Naive thymus-derived CD8-positive, alpha-beta T cell (primary cell): ENCODE measurements at places on chromosomes 2 and 18. TPM values are rescaled to one million over a fixed set of nuclear protein-coding genes. Genes with fewer than 3 reads are reported as not detected.

DNA sequence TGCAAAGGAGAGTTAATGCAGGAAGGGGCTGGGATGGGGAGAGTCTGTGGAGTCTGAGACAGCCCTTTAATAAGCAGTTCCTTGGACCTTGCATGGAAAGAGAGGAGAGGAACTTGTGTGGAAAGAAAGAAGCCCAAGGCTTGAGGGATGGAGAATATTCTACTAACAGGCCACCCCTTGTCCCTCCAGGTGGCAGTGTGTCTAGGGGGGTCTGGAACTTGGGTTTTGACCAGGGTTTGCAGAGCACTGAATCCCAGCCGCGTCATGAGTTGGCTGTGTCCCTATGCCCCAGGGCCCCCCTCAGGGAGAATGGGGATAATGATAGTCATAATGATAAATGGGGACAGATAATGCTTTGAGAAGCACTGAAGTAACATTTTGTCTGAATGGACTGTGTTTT is 15.0 kb downstream of the TCF7L1 start:
- H3K36me3 ChIP-seq, result no peaks in the 10 kb centered on the region
- no peak overlapping the region for H3K27ac ChIP-seq
- no peaks in the 10 kb centered on the region for H3K27me3 ChIP-seq
- no peaks in the 10 kb centered on the region for H3K4me1 ChIP-seq
- DNase-seq, result no peak

DNA sequence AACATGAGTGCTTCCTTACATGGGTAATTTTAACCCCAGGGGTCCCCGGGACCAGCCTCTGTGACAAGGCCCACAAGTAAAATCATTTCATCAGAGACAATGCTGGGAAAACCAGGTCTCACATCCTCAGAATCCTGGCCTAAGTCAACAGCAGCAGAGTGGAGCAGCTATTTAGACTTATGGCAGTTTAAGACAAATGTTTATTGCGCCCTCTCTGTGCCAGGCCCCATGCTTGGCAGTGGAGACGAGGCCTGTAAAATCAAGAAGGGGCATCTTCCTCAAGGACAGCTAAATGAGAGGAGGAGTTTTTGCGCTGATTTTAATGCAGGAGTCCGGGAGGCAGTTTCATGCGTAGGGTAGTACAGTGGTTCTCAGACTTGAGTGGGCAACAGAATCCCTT is 56.0 kb upstream of the ACAA2 start:
- no peaks in the 10 kb centered on the region for H3K4me1 ChIP-seq
- DNase-seq, result no peak
- H3K36me3 ChIP-seq, result no peaks in the 10 kb centered on the region
- no peaks in the 10 kb centered on the region for H3K27me3 ChIP-seq
- no peak overlapping the region for H3K27ac ChIP-seq
- no peak overlapping the region for H3K4me3 ChIP-seq

DNA sequence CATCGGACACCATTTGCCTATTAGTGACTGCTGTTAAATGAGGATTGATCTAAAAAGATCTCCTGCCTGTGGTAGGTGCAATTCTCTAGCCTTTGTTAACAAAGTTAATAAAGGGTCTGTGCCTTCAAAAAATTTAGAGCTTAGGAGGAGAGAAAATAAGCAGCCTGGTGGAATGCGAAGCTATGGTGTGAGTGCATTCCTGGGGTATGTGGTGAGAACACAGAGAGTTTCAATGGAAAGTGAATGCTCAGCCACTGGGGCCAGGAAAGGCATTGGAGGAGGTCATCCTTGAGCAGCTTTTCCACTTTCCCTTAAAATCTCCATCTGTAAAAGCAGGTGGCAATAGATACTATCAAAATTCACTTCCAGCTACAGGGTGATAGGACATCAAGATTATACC is 331.2 kb upstream of the LRATD1 start:
- H3K36me3 ChIP-seq, result no peaks in the 10 kb centered on the region
- H3K4me3 ChIP-seq, result no peak overlapping the region
- no peaks in the 10 kb centered on the region for H3K27me3 ChIP-seq
- H3K4me1 ChIP-seq, result no peaks in the 10 kb centered on the region
- no peak overlapping the region for H3K27ac ChIP-seq

GRCh38 chr2:37890893-37891495 is 34.1 kb upstream of the RMDN2 start:
- DNase-seq, result peak; percentile 78
- no peak overlapping the region for H3K27ac ChIP-seq
- H3K36me3 ChIP-seq, result no peaks in the 10 kb centered on the region
- H3K4me1 ChIP-seq, result peaks cover 29% of the 10 kb centered on the region
- H3K27me3 ChIP-seq, result no peaks in the 10 kb centered on the region
- peak overlapping the region; percentile 67 for H3K4me3 ChIP-seq

DNA sequence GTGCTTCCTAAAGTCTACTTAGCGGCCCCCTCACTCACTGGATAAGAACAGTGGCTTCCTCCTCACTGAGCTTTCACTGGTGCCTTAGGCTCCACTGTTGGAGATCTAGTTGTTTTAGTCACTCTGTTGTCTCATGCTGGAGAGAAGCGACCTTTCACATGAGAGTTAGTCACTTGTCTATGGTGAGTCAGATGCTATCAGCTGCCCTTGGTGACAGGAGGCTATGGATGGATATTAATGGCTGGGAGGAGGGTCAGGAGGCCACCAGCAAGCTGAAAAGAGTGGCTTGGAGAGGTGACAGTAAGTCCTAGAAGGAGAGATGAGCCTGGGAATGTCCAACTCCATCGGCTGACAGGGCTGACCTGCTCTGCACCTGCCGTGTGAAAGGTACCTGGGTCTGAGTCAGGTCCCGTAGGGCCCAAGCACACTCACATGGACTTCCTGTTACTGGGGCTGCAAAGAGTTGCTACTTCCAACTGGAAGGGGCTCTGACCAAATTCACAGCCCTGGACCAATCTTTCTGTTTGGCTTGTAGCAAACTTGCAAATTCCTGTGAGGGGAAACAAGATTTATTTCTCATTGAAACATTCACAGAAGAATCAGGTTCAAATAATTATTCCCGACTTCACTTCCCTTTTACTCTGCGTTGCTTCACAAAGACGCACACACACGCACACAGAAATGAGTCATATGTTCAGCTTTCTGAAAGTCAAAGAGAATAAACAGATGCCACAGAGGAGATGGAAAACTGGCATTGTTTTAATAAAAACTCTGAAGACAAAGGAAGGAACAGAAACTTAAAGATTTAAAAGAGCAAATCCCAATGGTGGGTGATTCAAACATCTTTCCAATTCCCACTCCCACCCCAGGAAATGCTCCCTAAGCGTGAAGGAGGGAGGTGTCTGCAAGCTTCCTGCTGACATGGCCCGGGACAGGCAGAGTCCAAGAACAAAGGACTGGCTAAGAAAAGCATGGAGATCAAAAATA is 203.5 kb upstream of the TWIST2 start:
- H3K27me3 ChIP-seq, result peaks cover 3% of the 10 kb centered on the region
- DNase-seq, result no peak
- H3K4me3 ChIP-seq, result no peak overlapping the region
- no peak overlapping the region for H3K27ac ChIP-seq
- no peaks in the 10 kb centered on the region for H3K36me3 ChIP-seq

DNA sequence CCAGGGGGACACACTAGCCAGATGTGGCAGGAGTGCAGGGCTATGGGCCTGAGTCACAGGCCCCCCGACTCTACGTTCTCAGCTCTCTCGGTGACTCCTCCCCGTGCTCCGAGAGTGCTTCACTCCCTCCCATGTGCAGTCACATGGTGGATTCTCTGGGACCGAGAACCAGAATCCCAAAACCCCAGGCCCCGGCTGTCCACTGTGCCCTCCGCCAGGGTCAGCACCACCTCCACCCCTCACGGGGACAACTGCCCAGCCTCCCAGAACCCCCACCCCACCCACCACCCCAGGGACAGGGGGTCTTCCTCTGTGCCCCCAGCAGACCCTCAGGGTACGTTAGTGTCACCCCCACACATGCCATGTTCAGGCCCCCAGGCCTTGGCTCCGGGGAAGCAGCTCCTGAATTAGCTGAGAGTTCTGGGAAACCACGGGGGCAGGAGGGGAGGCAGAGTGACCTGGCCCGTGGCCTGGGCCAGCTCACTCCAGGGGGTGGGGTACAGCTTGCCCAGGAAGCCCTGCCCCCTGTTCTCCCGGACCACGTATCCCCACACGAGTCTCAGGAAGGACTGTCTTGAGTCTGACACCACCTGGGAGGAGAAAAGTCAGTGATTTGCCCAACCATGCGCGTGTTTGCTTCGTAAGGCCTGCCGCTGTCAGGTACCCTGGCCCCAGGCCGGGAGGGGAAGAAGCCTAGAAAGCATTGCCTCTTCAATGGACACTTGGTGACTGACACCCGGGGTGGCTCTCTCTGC is 4.4 kb downstream of the RAMP1 start:
- peaks cover 12% of the 10 kb centered on the region for H3K4me1 ChIP-seq
- H3K4me3 ChIP-seq, result no peak overlapping the region
- DNase-seq, result no peak

POTEI gene
- total RNA-seq, result not detected

DNA sequence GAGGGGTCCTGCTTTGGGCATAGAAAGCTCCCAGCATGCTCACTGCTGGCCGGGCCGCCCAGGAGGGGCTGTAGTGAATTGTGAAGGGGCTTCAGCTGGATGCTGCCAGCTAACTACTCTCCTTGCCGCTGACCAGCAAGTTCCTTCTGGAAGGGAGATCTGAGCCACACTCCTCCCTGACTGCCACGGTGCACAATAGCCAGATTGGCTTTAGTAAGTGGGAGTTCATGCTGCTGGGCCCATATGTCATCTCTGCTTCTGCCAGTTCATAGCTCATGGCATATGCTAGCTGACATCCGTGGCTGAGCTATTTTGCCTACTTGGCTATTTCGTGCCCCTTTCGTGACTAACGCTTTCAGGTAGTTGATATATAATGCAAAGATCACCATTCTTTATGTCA is 51.6 kb upstream of the ROCK2 start:
- H3K27me3 ChIP-seq, result peaks cover 4% of the 10 kb centered on the region
- DNase-seq, result no peak
- no peak overlapping the region for H3K4me3 ChIP-seq
- H3K36me3 ChIP-seq, result no peaks in the 10 kb centered on the region
- H3K27ac ChIP-seq, result no peak overlapping the region

DNA sequence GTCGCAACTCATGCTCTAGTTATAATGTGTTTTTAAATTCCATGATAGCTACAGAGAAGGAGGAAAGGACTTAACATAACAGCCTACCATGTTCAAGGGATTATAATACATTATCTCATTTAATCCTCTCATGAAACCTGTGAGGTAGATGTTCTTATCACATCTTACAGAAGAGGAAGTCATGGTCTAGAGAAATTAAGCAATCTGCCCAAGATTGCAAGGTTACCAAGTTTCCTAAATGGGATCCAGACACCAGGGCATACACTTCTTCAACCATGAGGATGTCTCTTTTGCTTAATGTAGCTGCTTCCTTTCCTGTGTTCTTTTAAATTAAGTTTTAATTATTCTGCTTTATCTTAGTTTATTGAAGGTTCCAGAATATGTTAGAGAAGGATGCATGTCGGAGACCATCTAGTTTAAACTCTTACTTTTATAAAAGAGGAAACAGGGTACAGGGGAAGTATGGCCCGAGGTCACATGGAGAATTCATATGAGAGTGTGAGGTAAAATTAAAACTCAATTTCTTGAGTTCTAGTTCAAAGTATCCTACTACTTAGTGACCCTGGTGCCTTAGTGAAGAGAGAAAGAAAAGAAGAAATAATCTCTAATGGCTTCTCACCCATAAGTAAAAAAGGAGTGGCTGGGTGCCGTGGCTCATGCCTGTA is 3.6 kb upstream of the IL1A start:
- no peaks in the 10 kb centered on the region for H3K36me3 ChIP-seq
- no peak overlapping the region for H3K4me3 ChIP-seq
- no peak overlapping the region for H3K27ac ChIP-seq
- H3K4me1 ChIP-seq, result no peaks in the 10 kb centered on the region
- DNase-seq, result no peak

DNA sequence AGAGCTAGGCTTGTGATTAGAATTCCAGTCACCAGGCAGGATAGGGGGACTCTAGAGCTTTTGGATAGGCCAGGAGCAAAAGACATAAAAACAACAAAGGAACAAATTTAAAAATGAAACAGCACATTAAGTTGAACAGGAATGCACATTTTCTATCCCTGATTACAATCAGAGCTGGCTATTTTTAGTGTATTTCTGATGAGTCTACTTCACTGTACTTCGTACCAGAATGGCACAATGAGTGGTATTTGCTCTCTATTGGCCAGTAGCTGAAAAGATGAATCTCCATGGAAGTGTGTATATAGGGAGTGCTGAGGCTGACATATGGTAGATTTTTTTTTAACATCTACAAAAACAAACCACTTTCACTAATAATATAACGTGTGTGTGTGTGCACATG is 34.2 kb upstream of the LRRTM1 start:
- H3K27me3 ChIP-seq, result no peaks in the 10 kb centered on the region
- no peaks in the 10 kb centered on the region for H3K4me1 ChIP-seq
- H3K36me3 ChIP-seq, result no peaks in the 10 kb centered on the region
- H3K27ac ChIP-seq, result no peak overlapping the region
- no peak overlapping the region for H3K4me3 ChIP-seq

GRCh38 chr2:220446106-220446712 is 818.8 kb downstream of the SLC4A3 start:
- H3K4me3 ChIP-seq, result no peak overlapping the region
- no peak for DNase-seq
- H3K36me3 ChIP-seq, result no peaks in the 10 kb centered on the region
- no peak overlapping the region for H3K27ac ChIP-seq
- H3K4me1 ChIP-seq, result no peaks in the 10 kb centered on the region
- H3K27me3 ChIP-seq, result no peaks in the 10 kb centered on the region

RAD51AP2 gene
- not detected for total RNA-seq

CTAGE1 gene
- total RNA-seq, result not detected

FAM124B gene
- not detected for total RNA-seq

FBXO48 gene
- 5.6 TPM for total RNA-seq

DNA sequence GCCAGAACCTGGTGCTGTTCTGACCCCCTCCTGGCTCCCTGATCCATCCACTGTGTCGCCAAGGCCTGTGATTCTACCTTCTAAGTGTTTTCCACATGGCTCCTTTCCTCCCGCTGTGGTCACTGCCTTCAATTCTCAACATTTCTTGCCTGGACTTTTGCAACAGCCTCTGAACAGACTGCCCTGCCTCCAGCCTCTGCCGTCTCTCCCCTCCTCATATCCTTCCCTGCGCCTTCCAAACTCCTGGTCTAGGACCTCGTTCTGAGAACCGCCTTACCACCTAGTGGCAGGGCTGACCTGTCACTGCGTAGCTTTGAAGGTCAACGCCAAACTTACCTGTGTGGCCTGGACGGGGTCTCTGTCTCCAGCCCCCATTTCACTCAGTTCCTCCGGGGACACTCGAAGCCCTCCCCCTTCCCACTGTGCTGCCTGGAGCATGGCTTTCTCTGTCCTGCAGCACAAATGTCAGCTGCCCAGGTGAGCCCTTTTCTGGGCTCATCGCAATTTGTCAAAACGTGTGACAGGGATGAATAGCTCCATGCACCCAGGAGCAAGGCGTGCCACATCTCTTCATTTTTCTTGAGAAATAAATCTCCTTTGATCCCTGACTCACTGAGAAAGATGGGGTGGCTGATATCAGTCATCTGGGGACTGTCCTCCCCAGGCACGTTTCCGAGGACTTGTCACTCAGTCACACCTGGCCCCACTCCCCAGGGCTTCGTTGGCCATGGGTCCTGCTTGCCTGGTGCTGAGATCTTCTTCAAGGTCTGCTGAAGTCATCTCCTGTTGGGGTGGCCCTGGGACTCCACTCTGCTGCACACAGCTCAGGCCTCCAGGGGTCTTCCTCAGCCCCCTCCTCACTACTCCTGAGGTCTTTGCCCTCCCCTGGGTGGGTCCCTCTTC is 46.7 kb downstream of the LDLRAD4 start:
- H3K4me3 ChIP-seq, result peak overlapping the region; percentile 35
- no peaks in the 10 kb centered on the region for H3K27me3 ChIP-seq
- H3K36me3 ChIP-seq, result peaks cover 4% of the 10 kb centered on the region
- DNase-seq, result no peak
- H3K27ac ChIP-seq, result peak overlapping the region; percentile 74
- H3K4me1 ChIP-seq, result peaks cover 67% of the 10 kb centered on the region

PRKAG3 gene
- not detected for total RNA-seq

GRCh38 chr2:241017228-241017940 is 19.0 kb downstream of the SNED1 start:
- DNase-seq, result no peak
- peaks cover 37% of the 10 kb centered on the region for H3K4me1 ChIP-seq
- no peaks in the 10 kb centered on the region for H3K27me3 ChIP-seq
- no peak overlapping the region for H3K4me3 ChIP-seq
